ENCODE measurements at places on chromosomes 12 and 14.

GRCh38 chr14:100775831-100776591, 49.3 kb downstream of the DLK1 start:
- H3K27ac ChIP-seq, result no peak overlapping the region
- H3K36me3 ChIP-seq, result no peaks in the 10 kb centered on the region
- H3K4me3 ChIP-seq, result no peak overlapping the region

DNA sequence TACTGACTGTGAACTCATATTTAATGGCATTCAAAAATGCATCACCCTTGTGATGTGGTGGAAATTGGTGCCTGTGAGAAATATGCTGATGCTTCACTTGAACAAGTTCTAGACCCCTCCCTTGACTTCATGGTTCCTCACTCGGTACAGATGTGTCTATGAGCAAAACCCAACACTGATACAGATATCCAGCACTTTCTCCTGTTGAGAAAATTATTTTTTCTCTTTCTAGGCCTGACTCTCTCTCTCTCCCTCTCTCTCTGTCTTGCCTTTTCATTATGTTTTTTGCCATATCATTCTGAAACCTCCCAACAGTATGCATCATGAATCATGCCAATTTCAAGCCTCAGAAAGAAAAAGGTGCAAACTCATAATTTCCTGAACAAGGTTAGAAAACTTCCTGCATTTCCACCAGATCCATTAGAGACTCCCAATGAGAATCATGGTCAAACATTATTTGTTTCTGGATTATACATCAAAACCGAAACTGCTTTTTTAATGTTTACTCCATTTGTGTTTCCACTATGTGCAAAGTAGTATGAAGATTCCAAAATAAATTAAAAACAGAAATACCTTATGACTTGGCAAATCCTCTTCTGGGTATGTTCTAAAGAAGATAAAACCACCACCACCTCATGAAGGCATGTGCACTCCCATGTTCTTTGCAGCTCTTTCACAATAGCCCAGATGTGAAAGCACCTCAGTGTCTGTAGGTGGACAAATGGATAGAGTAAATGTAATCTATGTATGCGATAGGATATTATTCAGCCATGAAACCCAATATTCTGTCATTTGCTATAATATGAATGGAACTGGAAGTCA, 543.6 kb downstream of the TMEM121 start:
- H3K36me3 ChIP-seq, result no peaks in the 10 kb centered on the region
- no peaks in the 10 kb centered on the region for H3K4me1 ChIP-seq
- no peak overlapping the region for H3K4me3 ChIP-seq
- no peak for DNase-seq
- no peak overlapping the region for H3K27ac ChIP-seq
- H3K27me3 ChIP-seq, result no peaks in the 10 kb centered on the region

DNA sequence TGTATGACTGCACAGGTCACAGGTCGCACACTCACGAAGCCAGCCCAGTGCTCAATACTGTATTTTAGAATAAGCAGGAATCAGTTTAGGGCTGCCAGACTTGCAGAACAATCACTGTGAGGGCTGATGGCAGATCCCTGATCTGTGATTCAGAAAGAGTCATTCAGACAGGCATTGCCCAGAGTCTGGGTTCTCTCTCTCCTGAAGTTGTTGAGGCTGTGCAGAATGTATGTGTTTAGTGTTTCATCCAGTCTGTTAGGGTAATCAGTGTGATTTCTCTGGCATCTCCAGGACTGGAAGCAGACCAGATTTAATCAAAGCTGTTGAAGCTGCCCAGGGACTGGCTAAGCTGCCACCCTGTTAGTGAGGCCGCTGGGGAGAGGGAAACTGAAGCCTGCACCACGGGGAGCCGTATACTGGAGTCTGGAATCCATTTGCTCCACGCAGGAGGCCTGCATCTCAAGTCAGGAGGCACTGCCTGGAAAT, 69.3 kb downstream of the ETV6 start:
- no peak overlapping the region for H3K27ac ChIP-seq
- H3K4me1 ChIP-seq, result peaks cover 9% of the 10 kb centered on the region
- no peaks in the 10 kb centered on the region for H3K27me3 ChIP-seq
- peaks cover 8% of the 10 kb centered on the region for H3K36me3 ChIP-seq
- no peak for DNase-seq

DNA sequence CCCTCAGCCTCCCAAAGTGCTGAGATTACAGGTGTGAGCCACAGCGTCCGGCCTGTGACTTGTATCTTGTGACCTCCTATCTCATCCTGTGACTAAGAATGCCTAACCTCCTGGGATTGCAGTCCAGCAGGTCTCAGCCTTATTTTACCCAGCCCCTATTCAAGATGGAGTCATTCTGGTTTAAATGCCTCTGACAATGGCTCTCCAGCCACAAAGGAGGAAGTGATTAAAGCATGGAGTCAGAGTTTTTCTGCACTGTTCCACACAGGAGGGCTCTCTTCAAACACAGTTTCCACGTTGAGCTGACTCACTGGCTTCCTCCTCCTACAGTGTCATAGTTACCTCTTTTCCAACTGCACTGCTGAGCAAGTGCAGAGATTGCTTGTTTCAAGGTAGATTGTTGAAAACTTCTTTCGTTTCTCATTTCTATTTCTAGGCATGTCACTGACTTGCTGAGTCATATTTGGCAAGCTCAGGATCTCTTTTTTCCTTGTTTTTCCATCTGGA, 383.8 kb downstream of the PCNX1 start:
- H3K27me3 ChIP-seq, result no peaks in the 10 kb centered on the region
- H3K36me3 ChIP-seq, result no peaks in the 10 kb centered on the region
- H3K27ac ChIP-seq, result no peak overlapping the region
- no peaks in the 10 kb centered on the region for H3K4me1 ChIP-seq
- DNase-seq, result no peak

DNA sequence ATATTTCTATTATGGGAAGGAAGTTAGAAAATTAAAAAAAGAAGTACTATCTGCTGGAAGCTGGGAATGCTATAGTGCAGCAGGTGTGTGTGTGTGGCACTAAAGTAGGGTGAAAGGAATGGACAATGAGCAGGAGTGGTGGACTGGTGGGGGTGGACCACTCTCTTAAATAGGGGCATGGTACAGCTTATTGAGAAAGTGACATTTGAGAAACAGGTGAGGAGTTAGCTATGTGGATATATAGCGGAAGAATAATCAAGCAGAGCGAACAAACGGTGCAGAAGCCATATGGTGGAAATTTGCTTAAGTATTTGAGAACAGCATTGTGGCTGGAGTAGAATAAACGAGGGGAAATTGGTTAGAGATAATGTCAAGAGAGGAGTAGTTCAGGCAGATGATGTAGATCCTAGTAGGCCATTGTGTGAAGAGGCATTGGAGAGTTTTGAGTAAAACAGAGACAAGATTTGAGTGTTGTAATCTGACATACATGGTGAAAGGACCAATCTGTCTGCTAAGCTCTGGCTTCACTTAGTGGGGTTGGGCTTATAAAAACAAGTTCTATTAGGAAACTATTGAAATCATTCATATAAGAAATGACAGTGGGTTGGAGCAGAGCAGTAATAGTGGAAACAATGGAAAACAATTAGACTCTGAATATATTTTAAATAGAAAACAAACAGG, 149.2 kb upstream of the SYT10 start:
- H3K27me3 ChIP-seq, result no peaks in the 10 kb centered on the region
- H3K36me3 ChIP-seq, result no peaks in the 10 kb centered on the region
- H3K4me1 ChIP-seq, result peaks cover 16% of the 10 kb centered on the region
- H3K4me3 ChIP-seq, result no peak overlapping the region
- DNase-seq, result no peak
- H3K27ac ChIP-seq, result no peak overlapping the region

DNA sequence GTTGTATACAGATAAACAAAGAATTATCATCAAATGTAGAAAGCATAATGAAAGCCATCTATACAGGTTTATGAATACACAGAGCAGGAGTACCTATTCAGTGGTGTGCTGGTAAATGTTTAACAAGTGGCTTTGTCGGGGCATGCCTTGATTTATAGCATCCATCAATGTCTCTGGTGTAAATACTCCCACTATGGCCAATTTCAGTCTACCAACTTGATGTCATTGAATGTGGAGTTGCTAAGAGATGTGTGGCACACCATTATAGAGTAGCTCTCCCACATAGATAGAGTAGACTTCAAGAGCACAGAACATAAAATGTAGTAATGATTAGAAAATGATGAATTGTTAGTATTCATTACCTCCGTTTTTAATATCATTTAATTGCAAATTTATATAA, 9.3 kb downstream of the GRIP1 start:
- no peak overlapping the region for H3K27ac ChIP-seq
- no peaks in the 10 kb centered on the region for H3K27me3 ChIP-seq
- no peak for DNase-seq
- H3K36me3 ChIP-seq, result no peaks in the 10 kb centered on the region

DNA sequence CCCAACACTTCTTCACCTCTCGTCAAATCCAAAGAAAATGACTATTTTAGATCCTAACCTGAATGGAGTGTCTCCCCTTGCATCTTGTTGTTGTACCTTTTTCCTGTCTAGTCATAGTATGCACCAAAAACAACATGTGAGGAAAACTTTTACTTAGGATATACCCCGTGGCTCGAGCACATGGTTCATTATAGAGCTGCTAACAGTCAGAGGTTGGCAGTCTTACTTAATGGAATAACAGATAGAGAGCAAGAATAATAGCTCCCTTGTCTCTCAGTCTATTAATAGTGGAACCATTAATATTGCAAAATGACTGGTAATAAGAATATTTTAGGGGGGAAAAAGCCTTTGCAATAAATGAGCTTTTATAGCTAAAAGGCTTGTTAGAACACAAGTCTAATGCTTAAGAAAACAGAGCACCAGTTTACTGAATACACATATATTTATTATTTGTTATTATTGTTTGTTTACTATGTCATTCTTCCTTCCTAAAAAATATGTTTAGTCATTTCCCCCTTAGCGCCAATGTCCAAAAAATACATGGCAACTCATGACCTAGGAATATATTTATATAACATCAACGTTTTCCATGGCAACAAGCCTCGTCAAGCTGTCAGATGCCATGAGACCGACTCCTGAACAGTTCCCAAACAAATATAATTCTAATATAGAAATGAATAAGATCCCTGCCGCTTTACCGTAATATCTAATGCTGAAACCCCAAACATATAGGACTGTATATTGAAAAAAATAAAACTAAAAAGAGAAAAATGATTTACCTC, 592.4 kb downstream of the SOX5 start:
- no peak overlapping the region for H3K4me3 ChIP-seq
- no peaks in the 10 kb centered on the region for H3K27me3 ChIP-seq
- no peak overlapping the region for H3K27ac ChIP-seq
- no peak for DNase-seq
- no peaks in the 10 kb centered on the region for H3K4me1 ChIP-seq
- H3K36me3 ChIP-seq, result no peaks in the 10 kb centered on the region

DNA sequence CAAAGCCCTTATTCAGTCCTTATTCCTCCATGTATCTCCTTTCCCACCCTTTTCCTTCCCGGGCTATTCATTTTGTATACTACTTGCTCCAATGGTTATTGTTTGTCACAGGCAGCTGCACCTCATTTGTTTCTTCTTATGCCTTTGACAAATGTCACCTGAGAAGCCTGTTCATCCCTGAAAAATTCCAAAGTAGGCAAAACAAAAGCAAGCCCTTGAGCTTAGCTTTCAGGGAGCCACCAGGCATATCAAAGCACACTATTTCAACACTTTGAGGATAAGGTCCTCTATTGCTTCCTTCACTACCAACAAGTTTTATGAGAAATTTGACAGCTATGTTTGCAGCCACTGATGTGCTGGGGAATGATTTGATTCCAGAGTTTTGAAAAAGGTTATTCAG, 738.7 kb upstream of the LMO3 start:
- H3K27me3 ChIP-seq, result no peaks in the 10 kb centered on the region
- H3K4me3 ChIP-seq, result no peak overlapping the region
- H3K4me1 ChIP-seq, result peaks cover 4% of the 10 kb centered on the region
- H3K36me3 ChIP-seq, result no peaks in the 10 kb centered on the region
- no peak for DNase-seq

- H3K4me1 ChIP-seq, result no peaks in the 10 kb centered on the region
- no peaks in the 10 kb centered on the region for H3K27me3 ChIP-seq
- H3K36me3 ChIP-seq, result no peaks in the 10 kb centered on the region
- no peak for DNase-seq
- H3K4me3 ChIP-seq, result no peak overlapping the region
Measured at GRCh38 chr12:89736995-89737394, 28.4 kb upstream of the ATP2B1 start.

DNA sequence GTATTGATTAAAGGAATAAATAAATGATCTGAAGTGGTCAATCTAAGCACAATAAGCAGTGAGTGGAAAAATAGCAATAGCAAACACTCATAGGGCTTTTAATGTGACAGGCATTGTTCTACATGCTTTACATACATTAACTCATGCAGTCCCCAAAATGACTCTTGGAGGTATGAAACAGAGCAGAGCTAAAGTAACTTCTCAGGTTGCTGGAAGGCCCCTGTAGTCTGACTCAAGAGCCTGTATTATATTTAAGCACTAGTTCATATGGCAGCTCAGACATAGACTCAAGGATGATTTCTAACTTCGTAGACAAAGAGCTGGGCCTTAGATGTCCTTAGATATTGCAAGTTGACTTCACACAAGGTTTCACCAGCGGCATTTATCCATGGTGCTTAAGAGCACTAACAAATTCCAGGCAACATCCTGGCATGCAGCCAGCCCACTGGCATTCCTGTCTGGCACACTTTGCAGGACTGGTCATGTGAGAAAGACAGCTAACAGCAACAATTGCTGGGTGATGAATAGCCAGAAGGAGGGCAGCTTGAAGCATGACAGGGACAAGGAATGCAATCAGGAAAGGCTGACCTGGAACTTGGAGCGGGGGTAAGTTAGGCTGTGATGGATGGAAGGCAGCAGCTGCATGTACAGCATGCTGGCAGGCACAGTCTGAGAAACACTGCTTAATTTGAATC, 22.9 kb upstream of the KTN1 start:
- H3K27me3 ChIP-seq, result no peaks in the 10 kb centered on the region
- H3K4me3 ChIP-seq, result no peak overlapping the region

DNA sequence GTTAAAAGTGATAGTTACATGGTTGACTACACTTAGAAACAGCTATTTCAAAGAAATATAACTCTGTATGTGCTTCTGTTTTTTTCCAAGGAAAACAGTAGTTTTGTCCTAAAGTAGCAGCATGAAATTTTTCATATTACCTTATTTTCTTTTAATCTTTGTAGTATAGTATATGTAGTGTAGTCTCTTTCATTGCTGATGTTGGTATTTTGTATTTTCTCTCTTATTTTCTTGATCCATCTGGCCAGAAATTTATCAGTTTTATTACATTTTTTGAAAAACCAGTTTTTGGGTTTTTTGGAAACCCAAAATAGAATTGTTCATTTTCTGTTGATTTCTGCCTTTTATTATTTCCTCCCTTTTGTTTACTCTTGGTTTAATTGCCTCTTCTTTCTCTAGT, 6.4 kb upstream of the RNU6-8 start:
- no peak for DNase-seq
- no peak overlapping the region for H3K27ac ChIP-seq
- H3K4me3 ChIP-seq, result no peak overlapping the region
- H3K4me1 ChIP-seq, result no peaks in the 10 kb centered on the region

DNA sequence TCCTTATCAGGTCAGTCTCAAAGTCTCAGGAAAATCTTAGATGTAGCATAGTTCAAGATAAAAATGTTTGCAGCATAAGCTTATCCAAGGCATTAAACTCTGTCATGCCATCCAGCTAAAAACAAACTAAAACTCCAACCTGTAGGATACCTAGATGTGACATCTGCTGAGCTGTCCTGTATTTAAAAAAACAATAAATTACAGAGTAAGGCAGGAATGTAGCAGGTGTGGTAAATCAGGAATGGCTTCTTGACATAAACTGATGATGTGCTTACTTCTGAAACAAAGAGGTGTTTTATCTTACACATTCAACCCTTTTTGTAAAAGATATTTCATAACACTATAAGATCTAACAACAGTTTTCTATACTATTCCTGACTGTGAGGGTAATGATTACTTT, 30.6 kb upstream of the DLGAP5 start:
- no peak for DNase-seq
- no peaks in the 10 kb centered on the region for H3K27me3 ChIP-seq
- H3K36me3 ChIP-seq, result no peaks in the 10 kb centered on the region
- H3K4me3 ChIP-seq, result no peak overlapping the region

All from neuronal stem cell (in vitro differentiated cells).